Right lobe of liver (tissue), 6 donors: ENCODE measurements at places on chromosomes 11 and 22. TPM values are rescaled to one million over a fixed set of nuclear protein-coding genes. Genes with fewer than 3 reads are reported as not detected.

Gene TRIM64C
- not detected for total RNA-seq

Gene CASP1
- total RNA-seq: 7.1 TPM

Gene KCNK4
- total RNA-seq: not detected

DNA sequence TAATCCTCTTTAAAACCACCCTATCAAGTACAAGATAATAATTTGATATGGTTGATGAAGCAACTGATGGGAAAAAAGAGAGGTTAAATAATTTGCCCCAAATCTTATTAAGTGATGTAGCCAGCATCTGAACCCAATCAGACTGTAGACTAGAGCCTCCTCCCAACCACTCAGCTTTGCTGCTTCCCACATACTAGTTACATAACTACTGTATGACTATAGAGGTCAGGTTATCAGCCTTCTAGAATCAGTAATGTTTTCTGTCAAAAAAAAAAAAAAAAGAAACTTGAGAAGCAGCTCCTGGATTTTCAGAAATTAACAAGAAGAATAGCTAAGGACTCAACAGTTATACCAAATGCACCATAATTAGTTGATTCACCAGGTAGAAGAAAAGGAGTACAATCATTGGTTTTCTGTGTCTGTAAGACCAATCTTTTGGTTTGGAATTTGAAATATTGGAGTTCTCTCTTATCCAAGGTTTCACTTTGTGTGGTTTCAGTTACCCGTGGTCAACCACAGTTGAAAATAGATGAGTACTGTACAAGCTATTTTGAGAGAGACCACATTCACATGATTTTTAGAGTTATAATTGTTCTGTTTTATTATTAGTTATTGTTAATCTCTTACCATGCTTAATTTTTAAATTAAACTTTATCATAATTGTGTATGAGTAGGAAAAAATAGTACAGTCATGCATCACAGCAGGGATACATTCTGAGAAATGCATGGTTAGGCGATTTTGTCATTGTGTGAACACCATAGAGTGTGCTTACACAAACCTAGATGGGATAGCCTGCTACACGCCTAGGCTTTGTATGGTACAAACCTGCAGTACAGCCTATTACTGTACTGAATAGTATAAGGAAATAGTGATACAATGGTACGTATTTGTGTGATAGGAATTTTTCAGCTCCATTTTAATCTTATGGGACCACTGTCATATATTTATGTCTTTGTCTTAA, 72.2 kb downstream of the PDHX start:
- DNase-seq: no peak

Gene SCARF2
- 3.4 TPM for total RNA-seq

Gene DUSP8
- total RNA-seq: 1.1 TPM

Gene C11orf52
- total RNA-seq: 12.6 TPM

DNA sequence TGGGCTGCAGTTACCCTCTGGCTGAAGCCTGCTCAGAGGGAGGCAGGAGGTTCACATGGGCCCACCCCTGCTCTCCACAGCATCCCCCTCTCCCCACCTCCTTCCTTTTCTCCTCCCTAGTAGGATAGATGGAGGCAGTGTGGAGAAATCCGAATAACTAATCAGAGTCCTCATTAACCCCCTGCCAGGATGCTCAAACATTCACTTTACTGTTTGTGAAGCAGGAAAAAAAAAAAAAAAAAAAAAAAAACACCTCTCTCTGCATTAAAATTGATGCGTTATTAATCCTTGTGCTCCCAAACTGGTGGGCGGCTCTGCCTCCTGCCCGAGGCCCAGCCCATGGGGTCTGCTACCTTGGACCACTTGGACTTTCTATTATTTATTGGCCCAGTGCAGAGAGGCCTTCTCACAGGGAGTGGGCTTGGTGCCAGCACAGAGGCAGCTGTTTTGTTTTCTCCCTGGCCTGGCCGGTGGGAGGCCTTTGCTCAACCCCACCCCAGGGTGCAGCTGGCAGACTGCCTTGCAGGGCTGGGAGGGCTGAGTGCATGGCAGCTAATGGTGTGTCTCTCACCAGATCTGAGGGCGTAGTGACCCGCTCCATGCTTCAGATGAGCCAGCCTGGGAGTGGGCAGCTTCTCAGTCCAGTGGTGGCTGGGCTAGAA, 150.7 kb downstream of the PKNOX2 start:
- no peak for DNase-seq

DNA sequence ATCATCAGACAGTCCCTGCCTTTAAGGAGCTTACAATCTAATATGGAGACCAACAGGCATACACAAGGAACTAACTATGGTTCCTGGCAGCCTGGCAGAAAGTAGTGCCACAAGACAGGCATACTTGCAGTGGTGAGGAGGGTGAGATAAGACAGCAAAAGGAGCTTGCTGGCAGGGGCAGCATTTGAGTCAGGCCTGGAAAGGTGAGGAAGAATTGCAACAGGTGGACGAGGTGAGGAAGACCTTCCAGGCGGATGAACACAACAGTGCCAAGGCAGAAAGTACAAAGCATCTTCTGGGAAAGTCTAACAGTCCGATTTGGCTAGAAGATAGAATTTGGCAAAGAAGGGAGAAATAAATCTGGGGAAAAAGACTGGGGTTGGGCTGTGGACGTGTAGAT, 4.3 kb downstream of the DNAL4 start:
- DNase-seq: no peak

DNA sequence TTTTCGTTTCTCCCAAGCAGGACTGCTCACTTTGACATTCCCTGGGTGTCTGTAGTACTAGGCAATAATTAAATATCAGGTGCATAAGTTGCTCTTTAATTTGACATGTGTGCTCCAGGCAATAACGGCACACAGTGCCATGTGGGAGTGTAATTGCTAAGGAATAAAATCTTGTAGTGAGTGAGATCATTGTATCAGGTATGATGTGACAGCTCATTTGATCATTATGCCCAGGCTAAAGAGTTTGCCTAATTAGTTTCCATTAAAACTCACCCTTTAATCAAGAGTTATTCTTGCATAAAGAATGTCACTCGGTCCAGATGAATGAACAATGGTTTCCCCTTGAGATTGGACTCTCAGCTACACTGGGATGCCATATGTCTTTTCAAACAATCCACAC, 220.0 kb downstream of the INSC start:
- DNase-seq: no peak

GRCh38 chr11:128022007-128022368, 565.4 kb downstream of the ETS1 start:
- no peak for DNase-seq

Gene ANKRD42
- total RNA-seq: 3.8 TPM

Gene NARS2
- total RNA-seq: 15.4 TPM

DNA sequence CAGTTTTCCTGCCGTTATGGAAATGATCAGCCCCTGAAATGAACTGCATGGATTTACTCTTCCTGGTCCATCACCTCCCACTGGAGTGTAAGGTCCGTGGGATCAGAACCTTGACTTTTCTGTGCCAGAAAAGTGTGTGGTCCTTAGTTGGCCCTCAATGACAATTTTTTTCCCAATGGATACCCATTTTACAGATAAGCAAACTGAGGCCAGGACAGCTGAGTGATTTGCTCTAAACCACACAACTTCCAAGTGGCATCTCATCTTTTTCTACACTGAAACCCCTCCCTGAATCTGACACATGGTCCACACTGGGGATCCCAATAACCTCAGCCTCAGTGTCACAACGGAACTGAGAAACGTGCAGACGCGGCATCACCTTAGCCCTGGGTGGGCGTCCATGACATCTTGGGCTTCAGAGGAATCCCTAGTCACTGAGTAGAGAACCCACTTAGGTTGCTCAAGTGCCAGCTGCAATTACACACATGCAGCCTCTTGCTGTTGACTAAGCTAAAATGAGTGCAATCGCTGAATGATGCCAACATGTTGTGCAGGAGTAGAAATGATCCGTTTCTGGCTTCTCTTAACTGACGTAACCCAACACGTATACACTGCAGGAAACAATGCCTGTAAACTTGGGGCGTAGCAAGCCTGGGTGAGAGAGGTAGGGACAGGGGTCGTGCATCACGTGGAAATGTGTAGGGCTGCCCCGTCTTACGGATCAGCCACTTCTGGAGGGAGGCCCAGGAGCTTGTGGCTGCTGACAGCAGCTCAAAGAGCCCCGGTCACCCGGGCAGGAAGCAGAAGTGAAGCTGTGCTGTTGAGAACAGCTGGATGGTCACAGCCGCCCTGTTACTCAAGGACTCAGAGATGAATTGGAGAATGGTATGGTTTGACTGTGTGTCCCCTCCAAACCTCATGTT, 136.3 kb downstream of the SHANK2 start:
- DNase-seq: no peak

DNA sequence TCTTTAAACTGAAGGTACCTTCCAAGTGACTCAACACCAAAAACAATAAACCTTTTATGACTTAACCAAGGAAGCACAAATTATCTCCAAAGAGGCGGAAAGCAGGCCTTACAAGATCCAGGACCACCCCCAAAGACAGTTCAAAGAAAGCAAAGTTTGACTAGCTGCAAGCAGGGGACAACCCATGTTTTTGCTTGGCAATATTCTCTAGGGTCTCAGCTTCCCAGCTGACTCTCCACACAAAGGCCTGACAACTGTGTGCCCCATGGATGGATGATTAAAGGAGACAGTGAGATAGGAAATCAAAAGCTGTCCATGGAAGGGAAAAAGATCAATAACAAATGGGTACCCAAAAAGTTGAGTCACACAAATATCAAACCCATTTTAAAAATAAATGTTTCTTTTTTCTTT, 232.2 kb downstream of the DDX10 start:
- no peak for DNase-seq

DNA sequence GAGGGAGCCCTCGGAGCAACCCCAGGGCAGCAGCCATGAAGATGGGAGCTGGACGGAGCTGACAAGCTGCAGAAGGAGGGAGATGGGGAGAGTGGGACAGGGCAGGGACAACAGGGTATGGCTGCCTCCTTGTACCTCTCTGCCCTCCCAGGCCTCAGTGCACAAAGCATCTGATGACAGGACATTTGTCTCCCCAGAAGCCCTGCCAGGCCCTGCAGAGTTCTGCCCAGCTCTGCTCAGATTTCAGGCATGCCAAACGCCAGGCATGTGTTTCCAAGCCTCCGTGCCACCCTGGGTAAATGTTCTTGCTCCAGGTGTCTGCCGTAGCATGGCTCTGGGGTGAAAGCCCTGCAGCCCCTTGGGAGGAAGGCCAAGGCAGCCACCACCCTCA, 1.1 kb upstream of the IFITM10 start:
- no peak for DNase-seq

Gene C22orf15
- total RNA-seq: not detected

Gene EIF3M
- 95.7 TPM for total RNA-seq

Gene IGF2
- 244 TPM for total RNA-seq

Gene TSSK2
- not detected for total RNA-seq

Gene OR2AG2
- total RNA-seq: not detected

Gene ARCN1
- total RNA-seq: 61.0 TPM
